ENCODE measurements at places on chromosomes 3 and 15.

GRCh38 chr3:30553641-30554316 is 52.6 kb upstream of the TGFBR2 start:
- DNase-seq, result no peak

GRCh38 chr15:62320259-62320658 is 155.2 kb upstream of the C2CD4B start:
- no peak for DNase-seq

- no peak for DNase-seq
Measured at GRCh38 chr15:58329781-58330671, 101.8 kb upstream of the LIPC start.

DNA sequence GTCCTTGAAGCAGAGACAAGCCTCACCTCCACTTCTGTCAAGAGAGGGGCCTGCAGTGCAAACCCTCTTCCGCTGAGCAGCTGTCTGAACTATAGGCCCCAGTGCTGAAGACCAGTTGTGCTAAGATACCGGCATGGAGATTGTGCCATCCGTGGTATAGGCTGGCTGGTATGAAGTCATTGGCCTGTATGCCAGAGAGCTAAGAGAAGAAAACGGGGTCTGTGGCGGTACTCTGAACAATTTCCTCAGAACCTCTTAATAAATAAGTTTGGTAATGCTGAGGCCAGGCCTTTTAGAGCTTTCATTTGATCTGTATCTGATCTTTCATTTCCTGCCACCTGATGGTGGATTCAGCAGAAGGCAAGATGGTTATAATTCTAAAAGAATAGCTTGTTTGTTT is 123.0 kb downstream of the LRIG1 start:
- DNase-seq, result no peak

DNA sequence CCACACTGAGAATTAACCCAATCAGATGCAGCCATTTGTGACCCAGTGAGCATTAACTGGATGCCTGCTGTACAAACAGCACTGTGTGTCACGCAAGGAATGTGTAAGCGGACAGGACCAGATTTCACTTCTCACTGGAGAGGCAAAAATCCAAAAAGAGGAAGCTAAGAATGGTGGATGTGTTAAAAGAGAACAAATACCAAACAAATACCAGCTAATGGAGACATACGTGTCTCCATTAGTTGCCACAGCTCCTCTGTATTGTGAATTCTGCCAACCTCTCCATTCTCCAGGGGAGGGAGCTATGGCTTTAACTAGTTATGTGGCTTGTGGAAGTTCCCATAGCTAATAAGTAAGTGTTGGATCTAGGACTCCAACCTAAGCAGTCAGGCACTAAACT is 2.6 kb downstream of the LTF start:
- no peak for DNase-seq

GRCh38 chr3:72346526-72346926 is 501.7 kb downstream of the SHQ1 start:
- no peak for DNase-seq

- DNase-seq, result no peak
Measured at GRCh38 chr3:139020868-139021234, at the start of gene PRR23B. Gene PRR23B, minus strand, starts transcription at chr3:139020926. Its CDS starts 265 bp downstream, at chr3:139020661.

GRCh38 chr3:11312166-11312565 is 40.0 kb downstream of the ATG7 start:
- DNase-seq, result no peak

- peak; percentile 44 for DNase-seq
Measured at GRCh38 chr3:2098398-2099027, at the start of gene CNTN4. Gene CNTN4, plus strand, starts transcription at chr3:2098866.

DNA sequence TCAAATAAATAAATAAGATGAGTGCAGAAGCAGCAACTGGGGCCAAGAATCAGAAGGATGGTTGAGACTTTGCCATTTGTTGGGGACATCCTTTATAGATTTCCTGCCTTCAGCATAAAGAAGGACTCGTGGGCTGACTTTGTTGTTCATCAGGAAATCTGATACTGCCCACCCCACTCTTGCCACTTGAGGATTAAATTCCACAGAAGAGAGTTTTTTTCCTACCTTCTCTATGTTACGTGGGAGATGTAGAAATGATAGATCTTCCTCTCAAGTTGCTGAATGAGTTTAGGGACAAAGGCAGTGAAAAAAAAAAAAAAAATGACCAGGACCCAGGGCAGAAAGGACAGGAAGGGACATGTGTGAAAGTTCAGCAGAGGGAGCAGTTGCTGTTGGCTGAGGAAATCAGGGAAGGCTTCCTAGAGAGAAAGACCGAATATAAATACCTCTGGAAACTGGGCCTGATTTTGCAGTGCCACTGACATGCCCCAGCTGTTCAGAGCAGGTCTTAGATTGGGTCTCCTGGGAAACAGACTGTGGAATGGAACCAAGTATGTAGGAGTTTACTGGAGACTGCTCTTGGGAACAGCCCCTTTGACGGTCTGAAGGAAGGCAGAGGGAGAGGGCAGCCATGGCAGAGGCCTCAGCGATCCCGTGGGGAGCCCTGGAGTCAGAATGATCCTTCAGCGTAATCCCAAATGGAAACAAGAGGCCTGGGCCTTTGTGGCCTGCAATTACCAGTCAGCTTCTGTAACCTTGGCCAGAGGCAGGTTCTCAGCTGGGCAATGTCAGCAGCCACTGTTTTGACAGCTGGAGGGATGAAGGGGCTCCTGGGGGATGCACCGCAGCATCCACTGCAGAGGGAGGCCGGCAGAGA is 50.9 kb downstream of the C3orf20 start:
- no peak for DNase-seq

GRCh38 chr3:100875239-100875638 is 118.0 kb downstream of the ABI3BP start:
- DNase-seq, result no peak

GRCh38 chr15:56984681-56985481 is 66.4 kb downstream of the TCF12 start:
- no peak for DNase-seq

GRCh38 chr15:91915576-91915975 is 62.1 kb downstream of the SLCO3A1 start:
- DNase-seq, result no peak
